Activated gamma-delta T cell treated with anti-CD3 and anti-CD28 coated beads, Interleukin-2, amount 50 U/mL, for 16 hours (primary cell): ENCODE measurements at places on chromosomes 2 and 18.

DNA sequence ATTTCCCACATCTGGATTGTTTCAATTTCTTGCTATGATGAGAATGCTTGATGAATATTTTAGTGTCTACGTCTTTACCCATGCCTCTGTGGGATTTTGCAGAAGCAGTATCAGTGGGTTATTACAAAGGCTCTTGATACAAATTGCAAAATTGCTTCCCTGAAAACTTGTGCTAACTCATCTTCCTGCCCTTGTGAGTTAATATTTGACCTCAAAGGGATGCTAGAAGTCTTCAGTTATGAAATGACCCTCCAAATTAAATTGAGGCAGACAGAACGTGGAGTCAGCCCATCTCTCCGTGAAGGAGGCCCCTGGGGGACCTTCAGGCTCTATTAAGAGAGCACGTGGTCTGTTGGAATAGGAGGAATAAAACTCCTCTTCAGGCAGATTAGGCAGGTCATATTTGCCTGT lies 239.2 kb upstream of the HS6ST1 start:
- DNase-seq: no peak

GRCh38 chr2:32633040-32633439 lies 5.2 kb downstream of the TTC27 start:
- no peak for DNase-seq

- DNase-seq: no peak
These were observed 136.7 kb downstream of the SP3 start for GRCh38 chr2:173828189-173829142.

DNA sequence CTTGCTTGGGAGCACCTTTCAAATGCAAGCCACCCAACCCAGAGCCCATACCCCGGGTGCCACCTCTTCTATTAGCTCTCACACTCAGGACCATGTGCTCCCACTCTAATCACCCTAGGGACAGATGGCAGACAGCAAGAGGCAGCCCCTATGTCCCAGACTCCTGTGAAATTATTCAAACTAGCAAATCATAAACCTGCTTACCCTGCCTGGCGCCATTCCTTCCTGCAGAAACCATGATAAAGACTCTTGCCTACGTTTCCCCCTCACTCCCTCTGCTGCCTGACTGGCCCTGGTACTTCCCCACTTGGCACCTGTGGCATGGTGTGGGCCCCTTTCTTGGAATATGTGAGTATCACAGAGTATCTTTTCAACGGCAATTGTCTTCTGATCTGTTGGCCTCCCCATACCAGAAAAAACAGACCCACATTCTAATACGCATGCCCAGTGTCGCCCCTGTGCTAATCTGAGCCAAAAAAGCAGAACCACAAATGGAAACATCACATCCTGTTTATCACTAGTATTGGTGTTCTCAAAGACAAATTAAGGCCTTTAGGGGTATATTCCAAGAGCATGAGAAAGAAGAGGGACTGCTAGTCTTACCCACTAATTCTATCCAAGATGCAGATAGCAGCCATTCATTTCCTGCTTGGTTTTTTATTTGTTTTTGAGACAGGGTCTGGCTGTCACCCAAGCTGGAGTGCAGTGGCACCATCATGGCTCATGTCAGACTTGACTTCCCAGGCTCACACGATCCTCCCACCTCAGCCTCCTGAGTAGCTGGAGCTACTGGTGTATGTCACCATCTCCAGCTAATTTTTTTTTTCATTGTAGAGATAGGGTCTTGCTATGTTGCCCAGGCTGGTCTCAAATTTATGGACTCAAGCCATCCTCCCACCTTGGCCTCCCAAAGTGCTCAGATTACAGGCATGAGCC lies 44.1 kb upstream of the TTC39C start:
- DNase-seq: peak; percentile 41

DNA sequence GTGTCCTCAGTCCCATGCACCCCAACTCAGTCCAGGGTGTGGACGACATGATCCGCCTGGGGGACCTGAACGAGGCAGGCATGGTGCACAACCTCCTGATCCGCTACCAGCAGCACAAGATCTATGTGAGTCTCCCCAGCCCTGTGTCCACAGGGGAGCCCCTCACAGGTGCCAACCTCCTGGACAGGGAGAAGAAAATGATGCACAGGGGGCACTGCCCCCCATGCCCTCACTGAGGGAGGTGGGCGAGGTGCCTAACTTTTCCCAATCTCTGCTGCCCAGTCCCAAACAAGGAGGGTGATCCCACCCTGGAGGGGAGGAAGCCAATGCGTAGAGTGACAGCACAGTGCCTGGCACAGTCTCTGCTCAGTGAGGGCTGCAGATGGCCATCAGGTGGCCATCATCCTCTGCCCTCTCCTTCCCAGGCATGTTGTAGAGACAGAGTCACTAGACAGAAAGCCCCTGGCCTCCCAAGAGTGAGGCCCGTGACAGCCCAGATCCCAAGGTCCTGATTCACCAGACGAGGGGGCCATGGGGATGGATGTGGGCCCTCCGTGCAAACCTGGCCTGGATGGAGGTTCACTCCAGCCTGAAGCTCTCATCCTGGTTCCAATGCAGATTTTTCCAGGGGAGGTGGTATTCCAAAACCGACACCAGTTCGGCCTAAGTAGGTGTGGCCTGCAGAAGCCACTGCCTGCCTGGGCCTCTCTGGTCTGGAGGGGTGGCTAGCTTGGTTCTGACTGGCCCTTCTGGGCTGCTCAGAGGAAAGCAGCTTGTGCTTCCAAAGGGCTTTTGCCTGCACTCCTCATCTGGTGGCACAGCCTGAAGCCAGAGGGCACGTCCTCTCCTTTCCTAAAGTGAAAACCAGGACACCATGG lies 30.0 kb downstream of the MYO7B start:
- DNase-seq: no peak

DNA sequence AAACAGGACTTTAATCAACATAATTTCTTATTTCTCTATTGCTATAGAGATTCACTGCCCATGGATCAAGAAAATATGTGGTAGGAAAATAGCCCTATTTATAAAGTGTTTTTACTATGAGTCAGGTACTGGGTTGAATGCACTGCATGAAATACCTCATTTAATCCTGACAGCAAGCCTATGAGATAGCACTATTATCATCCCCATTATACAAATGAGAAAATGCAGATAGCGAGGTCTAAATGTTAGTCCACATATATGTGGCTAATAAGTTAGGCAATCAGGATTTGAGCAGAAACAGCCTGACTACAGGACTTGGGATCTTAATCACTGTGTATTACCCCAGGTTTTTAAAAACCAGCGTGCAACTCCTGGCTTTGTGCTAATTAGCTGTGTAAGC lies 8.5 kb upstream of the LYPD1 start:
- no peak for DNase-seq

GRCh38 chr2:239442192-239442591 lies 41.4 kb upstream of the HDAC4 start:
- DNase-seq: no peak

- DNase-seq: no peak
These were observed 119.5 kb upstream of the EPHA4 start for GRCh38 chr2:221691571-221691970.

DNA sequence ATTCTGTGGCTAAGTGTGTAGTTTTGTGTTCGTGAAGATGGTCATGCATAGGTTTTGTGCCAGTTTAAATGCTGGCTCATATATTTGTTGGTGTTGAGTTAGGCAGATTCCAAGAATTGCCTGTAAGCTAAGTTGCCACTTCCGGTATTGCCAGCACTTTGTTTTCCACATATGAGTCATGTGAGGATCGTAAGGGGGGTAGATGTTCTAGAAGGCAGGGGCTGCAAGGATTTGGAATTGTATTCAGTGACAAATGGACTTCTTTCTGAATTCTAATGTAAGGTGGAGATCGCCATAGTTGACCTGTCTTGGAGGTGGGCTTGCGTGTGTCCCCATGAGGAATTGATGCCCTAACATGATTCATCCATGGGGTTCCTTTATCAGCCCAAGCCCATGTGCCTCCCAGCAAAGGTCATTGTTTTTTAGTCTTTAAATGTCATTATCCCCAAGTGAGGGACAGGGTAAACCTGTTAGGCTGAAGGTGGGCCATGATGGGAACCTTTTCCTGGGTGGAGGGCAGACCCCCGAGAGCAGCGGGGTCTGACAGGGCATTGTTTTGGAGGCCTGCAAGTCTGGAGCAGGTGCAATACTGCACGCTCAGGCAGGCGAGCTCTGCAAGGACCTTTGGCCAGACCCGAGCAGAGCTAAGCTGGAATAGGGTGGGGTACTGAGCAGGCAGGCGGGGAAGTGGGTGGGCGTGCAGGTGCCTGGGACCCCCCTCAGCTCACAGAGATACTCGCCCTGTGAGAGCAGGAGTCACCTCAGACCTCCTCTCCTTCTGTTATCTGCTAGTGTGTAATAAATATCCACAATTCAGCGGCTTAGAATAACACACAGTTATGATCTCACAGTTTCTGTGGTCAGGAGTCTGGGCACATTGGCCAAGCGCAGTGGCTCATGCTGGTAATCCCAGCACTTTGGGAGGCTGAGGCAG lies 77.4 kb downstream of the LRRFIP1 start:
- DNase-seq: no peak

- no peak for DNase-seq
These were observed 203.3 kb downstream of the GBX2 start for GRCh38 chr2:235964787-235965390.
